GM19239 (cell line): ENCODE measurements at places on chromosomes 2 and 18.

DNA sequence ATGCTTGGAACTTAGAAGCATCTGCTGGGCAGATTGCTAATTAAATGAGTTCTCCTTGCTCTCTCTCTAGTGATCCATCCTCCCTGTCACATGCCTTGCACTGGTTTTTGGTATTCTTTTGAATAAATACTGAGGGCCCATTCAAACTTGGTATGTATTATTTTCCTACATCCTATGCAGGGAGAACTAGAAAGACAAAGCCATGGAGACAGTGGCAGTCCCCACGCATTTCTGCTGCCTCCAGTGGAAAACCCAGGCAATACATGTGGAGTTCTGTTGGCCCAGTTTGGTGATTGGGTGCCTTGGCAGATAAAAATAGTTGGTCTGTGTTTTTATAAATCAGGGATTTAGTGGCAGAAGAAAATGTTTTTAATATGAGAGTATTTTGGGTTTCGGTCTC, 68.7 kb downstream of the DIS3L2 start:
- no peak for DNase-seq

DNA sequence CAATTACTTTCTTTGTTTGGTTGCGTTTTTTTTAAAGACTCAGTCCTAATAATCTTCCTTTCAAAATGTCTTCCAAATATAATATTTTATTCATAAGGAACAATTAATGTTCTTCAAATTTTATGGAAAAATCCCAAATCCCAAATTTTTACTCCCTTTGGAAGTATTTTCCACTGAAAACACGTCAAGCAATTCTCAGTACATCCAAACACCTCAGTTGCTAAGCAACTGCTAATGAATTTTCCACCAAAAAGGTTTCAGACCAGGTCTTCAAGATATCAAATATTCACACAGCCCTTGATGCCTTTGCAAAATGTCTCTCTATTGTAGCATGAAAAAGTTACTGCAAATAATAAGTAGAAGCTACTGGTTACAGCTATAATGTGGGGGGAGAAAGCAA, 140.1 kb downstream of the DSEL start:
- no peak for DNase-seq

DNA sequence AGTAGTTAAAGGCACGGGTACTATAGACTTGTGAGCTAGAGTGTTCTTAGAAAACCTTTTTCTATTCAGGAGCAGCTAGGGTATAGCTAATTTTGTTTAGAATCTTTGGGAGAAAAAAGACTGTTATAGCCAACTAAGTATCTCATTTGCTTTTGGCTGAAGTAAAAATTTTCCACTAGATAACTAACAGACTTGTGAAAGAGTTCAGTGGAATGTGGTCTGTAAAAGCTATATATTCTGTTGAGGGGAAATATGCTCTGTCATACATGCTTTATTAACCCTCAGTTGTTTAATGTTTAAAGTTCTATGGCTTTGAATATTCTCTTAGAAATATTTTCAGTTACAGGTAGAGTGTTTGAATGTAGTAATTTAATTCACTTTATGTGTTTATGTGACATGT, 49.7 kb downstream of the RIF1 start:
- DNase-seq, result no peak

DNA sequence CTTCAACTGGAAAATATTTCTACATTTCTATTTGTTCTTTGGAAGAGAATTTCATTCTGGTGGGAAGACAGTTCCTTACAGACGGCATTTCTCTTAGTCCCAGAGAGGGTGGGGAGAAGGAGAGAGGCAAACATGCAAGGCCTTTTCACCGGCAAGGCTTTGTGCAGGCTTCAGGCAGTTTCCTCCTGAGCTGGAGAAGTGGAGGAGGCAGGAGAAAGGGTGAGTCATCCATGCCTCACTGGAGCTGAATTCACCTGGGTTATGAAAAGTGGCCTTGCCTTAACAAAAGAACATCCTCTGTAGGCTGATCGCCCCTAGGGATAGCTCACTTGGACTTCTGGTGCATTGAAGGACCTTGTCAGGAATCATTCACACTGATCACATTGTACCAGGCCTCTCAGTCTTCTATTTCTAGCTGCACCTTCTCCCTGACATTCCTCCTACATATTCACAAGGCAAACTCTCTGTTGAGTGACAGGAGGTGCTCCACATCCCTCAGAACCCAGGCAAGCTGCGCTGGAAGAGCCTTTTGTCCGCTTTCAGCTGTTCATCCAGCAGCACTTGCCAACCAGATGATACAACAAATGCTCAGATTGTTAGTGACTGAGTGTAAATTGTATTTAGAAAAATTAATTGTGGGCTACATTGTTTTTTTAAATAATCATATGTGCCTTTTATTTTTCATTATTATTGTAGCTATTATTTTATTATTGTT, 796.1 kb downstream of the DCDC2C start:
- DNase-seq, result no peak

DNA sequence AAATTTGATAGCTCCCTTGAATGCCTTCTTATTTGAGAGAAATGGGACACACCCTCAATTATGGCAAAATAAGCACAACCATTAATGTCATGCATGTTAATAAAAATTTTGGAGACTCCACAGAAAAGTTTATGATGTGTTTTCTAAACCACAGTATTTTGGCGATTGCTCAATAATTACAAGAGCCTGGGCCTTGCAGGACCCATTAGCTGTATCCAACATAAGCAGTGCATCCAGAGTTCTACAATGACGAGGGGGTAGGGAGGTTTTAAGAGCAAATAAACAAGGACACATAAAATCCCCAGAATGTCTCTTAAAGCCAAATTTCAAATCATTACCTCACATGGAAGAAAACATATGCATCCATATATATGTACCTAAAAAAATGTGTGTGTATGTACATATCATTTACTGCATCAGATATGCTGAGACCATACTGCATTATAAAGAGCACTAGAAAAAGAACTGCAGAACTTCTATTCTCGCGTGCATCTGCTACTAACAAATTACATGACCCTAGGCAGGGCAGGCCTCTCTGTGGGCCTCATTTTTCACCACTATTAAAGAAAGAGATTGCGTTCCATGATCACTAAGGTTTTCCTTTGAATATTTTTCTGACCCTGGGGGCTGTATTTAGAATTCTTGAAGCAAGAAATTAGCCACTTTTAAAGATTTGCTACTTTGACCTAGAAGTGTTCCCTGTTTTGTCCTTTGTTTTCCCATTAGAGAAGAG, 38.0 kb downstream of the CMPK2 start:
- no peak for DNase-seq

DNA sequence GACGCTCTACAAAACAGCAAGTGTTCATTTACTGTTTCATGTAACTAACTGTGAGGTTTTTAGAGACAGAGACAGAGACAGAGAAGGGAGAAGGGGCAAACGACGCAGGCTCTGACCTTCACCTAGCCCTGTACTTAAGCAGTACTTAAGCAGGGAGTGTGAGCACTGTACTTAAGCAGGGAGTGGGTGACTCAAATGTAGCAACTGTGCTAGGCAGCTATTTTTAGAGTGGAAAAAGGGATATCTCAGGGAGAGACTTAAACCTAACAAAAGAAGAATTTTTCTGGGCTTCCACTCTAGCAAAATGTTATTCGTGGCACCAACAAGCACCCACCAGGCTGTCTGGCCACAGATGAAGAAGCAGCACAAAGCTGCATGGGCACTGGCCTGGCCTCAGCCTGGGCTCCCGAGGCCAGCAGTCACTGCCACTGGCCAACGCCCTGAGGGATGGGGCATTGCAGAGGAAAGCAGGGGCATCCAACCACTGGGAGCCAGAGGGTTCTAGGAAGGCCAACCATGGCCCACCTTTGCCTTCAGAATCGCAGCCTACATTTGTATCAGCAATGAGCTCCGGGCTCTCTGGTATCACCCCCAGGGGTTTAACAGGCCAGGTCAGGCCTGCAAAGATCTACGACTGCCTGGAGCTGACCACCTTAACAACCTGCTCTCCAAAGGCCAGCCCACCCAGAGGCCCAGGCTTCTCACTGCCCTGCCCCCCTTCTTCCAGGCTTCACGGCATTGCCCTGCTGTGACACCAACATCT, 154.3 kb downstream of the TTC32 start:
- DNase-seq, result no peak

DNA sequence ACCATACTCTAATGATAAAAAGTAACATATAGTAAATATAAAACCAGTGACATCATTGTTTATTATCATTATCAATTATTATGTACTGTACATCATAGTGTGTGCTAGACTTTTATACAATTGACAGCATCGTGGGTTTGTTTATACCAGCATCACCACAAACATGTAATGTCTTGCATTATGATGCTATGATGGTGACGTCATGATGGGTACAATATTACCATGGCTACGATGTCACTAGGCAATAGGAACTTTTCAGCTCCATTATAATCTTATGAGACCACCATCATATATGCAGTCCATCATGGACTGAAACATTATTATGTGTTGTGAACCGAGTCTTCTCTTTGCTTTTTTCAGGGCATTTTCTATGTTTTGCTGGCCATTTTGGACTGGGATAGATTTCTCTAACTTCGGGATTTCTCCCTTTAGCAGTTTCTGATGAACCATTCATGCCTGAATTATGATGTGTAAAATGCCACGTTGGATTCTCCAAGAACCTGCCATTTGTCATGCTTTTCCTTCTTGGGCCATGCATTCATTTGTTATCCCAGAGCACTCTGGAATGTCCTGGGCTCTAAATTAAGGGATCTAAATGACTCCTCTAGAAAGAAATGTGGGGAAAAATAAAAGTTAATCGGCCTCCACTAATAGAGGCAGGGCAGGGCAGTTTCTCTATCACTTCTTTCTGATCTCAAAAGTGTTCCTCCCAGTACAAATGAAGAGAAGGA, 325.6 kb upstream of the TNP1 start:
- DNase-seq, result no peak

DNA sequence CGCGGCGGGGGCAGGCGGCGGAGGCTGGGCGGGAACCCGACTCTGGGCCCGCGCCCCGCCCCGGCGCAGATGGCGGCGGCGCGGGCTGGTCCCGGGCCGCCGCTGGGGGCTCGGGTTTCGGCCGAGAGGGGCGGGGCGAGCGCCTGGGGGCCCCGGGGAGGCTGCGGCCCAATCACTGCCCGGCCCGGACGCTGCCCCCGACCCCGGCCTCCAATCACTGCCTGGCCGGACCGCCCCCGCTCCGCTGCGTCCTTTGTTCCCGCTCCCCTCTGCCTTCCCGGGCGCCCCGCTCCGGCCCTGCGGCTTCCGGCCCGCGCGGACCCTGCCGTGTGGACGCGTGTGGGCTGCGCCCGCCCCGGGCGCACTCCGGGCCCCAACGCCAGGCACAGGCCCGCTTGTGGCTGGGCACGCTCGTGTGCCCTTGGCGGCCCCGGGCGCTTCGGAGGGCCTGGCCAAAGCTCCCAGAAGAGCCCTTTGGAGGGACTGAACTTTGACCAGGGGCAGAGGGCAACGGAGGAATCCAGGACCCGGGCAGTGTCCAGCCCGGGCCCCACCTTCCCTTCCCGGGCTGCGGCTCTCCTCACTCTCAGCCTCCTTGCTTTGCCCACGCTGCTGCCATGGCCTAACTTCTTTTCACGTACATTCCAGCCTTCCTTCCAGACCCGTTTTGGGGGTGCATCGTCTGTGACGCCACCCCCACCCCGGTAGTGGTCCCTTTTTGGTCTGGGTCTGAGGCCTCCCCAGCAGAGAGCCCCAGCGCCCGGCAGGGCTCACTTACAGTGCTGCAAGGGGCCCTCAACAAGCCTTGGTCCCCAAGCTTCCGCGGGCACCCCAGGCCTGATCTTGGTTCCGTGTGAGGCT, 27.1 kb upstream of the PTMA start:
- peak; percentile 78 for DNase-seq

- DNase-seq, result no peak
Observed at GRCh38 chr2:73920577-73921545, 5.8 kb upstream of the DGUOK start.

- DNase-seq, result peak; percentile 34
Observed at GRCh38 chr18:58800582-58800981, 64.1 kb upstream of the ZNF532 start.

GRCh38 chr18:11666176-11666575, 22.9 kb upstream of the GNAL start:
- no peak for DNase-seq

GRCh38 chr2:205361272-205361671, 321.0 kb upstream of the NRP2 start:
- DNase-seq, result no peak

DNA sequence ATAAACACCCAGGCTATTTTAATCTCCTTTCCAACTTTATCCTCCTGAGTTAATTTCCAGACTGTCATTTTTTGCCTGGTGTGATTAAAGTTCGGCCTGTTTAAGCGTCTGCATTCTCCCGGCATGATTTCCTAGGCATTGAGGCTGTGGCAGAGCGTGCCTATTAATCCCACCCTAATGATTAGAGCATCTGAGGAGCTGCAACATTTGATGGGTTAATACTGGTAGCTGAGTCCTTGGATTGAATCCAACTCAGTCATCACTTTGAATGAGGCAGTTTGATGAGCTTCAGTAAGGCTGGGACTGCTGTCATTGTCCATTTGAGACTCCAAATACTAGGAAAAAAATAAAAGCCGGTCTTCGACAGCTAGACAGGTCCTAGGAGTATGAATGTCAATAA, 882.5 kb downstream of the SLC4A3 start:
- DNase-seq, result no peak

DNA sequence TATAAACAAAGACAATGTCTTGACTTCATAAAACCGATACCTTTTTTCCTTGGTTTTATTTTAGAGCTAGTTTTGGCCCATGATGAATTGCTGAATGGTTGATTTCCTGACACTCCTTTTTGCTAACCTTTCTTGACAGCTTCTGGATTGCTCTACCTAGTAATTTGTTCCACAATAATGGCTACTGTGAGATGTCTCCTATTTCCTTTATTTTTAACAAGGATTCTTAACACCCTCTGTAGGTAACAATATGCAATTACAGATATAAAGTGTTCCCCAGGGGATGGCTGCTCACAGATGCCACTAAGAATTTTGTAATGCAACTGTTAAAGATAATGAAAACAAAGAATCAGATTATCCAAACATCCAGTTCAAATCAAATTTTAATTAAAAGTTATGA, 100.8 kb upstream of the ATP5MC3 start:
- peak; percentile 23 for DNase-seq

DNA sequence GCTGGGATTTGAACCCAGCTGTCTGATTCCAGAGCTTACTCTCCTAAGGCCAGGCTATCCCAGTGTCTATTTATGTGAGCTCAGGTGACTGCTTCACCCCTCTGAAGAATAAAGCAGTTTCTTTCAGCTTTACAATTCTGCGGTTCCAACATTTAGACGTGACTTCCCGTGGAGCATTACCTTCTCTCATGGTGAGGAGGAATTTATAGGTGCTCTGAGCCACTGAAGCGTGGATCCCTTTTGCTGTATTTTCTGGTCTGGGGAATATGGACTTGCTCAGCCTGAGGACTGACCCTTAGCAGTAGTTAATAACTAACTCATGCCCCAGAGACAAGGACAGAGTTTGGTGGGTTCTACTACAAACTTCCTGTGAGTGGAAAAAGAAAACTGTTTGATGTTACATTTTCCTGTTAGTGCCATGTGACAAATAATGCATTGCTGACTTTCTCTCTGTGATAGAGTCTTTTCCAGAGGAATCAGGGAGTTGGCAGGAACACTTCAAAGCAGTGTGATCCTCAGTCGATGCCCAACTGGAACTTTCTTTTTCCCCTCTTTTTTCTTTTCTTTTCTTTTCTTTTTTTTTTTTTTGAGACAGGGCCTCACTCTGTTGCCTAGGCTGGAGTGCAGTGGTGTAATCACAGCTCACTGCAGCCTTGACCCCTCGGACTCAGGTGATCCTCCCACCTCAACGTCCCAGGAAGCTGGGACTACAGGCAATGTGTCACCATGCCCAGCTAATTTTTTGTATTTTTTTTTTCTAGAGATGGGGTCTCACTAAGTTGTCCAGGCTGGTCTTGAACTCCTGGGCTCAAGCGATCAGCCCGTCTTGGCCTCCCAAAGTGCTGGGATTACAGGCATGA, 21.9 kb downstream of the CASP10 start:
- DNase-seq, result peak; percentile 22
